ENCODE measurements at places on chromosomes 2 and 18.

DNA sequence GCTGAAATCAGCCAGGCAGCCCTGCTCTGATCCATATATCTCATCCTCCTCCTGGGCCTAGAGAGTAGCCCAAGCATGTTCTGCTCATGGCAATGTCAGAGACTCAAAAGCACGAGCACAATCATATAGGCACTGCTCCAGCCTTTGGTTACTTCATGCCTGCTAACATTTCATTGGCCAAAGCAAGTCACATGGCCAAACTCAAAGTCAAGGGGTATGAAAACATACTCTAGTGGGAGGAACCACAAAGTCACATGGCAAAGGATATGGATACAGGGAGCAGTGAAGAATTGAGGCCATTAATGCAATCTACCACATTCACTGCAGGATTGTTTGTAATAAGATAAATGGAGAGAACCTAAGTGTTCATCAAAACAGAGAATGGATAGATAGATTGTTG is 87.8 kb upstream of the SPATS2L start:
- DNase-seq, result no peak

- no peak for DNase-seq
Measured at GRCh38 chr2:149062531-149062930, 24.0 kb downstream of the LYPD6B start.

GRCh38 chr2:229586012-229586411 is 128.3 kb downstream of the DNER start:
- DNase-seq, result no peak

- DNase-seq, result peak; percentile 91
Measured at GRCh38 chr2:144456680-144457079, 63.2 kb downstream of the ZEB2 start.

DNA sequence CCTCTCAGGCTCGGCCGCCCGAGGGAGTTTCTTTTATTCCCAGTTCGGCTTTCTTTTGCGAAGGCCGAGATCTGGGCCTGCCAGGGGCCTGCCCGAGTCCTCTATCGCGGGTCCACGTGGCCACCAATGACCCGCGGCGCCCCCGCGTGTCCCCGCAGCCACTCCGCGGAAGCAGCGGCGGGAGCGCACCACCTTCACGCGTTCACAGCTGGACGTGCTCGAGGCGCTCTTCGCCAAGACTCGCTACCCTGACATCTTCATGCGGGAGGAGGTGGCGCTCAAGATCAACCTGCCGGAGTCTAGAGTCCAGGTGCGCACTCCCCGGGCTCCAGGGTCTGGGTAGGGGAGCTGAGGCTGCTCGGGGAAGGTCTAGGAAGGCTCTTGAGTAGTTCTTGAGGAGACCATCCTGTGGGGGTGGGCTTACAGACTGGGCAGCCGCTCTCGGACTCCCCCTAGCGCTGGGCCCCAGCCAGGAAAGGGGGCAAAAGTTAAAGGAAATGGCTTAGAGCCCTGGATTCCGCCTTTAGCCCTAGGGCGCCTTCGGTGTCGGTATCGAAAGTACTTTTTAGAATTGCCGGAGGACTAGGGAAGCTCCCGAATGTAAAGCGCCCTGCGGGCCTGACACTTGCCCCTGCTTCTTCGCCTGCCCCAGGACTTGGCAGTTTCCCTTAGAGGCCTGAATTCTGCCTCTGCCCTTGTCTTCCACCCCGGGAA is 3.4 kb downstream of the OTX1 start:
- no peak for DNase-seq

DNA sequence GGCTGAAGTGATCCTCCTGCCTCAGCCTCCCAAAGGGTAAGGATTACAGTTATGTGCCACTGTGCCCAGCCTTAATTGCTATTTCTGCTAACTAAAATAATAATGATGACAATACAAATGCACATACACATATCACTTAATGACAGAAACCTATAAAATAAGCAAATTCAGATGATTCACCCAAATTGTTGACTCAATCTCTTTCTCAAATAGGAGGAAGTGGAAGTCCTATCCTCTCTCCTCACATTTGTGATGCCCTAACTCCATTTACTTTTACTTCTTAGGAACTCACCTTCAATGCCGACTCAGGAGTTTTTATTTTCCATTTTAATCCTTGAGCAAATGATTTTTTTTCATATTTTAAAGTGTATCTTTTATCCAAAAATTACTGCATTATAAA is 24.5 kb upstream of the RAPH1 start:
- no peak for DNase-seq

DNA sequence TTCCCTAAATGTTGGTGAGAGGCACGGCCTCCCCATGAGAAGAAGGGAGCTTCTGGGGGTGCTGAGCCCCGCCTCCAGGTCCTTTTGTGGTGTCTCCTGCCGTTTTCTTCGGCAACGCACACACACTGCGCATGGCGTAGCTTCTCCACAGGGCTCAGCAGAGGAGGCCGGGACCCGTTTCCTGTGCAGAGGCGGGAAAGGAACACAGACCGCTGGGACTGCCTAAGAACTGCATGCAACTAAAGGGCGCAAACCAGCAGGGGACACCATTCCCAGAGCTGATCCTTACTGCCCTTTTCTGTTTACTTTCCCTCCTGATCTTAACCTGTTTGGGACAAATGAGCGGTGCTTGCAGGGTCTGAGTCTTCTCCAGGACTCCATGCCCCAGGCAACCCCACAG is 90.3 kb upstream of the CAPN13 start:
- no peak for DNase-seq

- DNase-seq, result no peak
Measured at GRCh38 chr2:173690349-173690748, 274.8 kb downstream of the SP3 start.

GRCh38 chr2:8458503-8459459 is 223.1 kb upstream of the ID2 start:
- no peak for DNase-seq

DNA sequence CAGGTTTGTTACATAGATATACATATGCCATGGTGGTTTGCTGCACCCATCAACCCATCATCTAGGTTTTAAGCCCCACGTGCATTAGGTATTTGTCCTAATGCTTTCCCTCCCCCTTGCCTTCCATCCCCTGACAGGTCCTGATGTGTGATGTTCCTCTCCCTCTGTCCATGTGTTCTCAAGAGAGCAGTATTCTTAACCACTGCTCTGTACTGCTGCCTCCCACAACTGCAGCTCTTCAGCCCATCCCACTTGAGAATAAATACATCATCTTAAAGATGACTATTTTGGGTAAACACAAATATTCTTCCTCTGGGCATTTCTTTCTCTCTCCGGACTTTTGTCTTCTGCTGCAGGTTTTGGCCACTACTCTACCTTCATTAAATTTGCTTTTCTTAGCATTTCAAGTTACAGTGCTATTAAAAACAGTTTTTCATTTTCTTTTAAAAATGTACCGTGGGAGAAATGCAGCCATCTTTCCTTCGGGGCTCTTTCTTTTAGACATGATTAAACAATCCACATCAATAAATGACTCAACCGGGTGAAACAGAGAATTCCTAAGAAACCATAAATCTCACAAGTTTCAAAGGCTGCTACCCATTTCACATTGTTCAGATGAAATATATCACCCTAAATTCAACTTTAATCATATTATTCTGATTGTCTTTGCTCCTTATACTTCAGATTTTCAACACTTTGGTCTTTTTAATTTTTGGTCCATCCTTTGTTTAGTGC is 323.4 kb downstream of the GALNT13 start:
- no peak for DNase-seq

DNA sequence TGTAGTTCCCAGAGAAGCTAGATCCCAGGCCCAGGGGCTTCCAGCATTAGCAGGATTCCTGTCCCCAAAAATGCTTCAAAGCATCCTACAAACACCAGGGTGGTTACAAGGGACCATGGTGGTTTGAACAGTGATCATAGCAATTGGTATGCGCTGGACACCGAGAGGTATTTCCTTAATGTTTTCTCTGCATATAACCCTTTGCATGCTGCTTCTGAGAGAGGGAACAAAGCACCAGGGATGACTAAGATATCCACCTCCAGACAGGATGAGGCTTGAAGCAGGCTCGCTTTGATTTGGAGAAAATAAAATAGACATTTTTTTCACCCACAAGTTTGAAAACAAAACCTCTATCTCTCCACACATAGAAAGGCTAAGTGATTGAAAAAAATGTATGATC is 50.5 kb upstream of the TSPYL6 start:
- DNase-seq, result no peak

GRCh38 chr2:19349911-19350677 is 8.3 kb downstream of the OSR1 start:
- DNase-seq, result no peak

DNA sequence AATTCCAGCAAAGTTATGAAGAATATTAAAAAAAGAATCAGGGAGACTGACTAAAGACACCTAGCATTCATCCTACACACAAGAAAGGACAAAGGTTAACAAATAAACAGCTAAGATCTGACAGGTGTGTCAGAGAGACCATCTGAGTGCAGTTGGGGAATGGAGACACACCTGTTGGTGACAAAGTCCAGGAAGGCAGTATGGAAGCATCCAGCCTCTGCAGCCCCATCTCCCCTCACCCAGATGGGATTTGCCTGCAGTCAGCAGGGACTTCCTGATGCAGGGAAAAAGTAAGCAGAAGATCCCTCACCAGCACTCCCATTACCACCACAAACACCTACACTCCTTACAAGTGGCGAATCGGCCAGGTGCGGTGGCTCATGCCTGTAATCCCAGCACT is 37.9 kb downstream of the USP34 start:
- no peak for DNase-seq

DNA sequence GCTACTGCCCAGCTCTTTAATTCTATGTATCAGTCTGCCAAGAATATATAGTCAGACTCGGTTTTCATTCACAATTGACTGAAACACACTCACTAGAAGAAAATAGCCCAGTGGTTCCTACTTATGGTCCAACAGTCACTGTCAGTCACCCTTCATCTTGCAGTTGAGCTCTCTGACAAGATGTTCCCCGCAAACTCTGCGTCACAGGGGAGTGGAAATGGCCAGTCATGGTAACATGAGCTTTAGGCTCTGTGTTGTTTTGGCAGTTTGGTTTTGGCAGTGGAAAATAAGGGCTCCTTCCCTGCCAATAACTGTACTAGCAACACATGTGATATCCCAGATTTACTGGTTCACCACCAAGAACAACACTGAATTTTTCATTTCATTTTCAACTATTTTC is 122.5 kb downstream of the PRPF40A start:
- DNase-seq, result no peak

DNA sequence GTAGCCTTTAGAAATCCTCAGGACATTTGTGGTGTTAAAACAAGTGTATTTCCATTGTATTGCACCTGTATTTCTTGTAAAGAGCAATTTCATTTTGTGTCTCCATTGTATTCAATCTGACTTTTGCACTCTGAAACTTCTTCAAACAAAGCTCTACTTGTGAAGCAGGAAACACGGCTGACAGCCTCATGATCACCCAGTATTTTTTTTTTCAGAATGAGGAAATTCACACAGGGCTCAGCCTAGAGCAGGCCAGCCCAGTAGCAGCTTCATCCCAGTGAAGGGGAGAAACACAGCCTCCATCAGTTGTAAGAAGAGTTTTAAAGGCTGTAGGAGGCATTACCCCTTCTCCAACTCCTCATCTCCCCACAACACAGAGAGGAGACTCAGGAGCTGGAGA is 175.9 kb upstream of the KLHL29 start:
- DNase-seq, result no peak

DNA sequence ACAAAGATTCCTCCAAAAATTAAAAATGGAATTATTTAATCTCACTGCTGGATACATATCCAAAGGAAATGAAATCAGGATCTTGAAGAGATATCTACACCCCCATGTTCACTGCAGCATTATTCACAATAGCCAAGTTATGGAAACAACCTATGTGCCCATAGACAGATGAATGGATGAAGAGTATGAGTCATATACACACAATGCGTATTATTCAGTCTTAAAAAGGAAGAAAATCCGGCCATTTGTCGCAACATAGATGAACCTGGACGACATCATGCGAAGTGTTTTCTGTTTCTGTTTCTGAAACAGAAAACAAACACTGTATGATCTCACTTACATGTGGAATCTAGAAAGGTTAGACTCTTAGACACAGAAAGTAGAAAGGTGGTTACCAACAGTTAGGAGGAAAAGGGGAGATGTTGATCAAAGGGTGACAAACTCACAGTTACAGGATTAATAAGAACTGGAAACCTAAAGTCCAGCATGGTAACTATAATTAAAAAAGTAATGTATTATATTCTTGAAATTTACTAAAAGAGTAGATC is 87.8 kb upstream of the ERBB4 start:
- no peak for DNase-seq

- DNase-seq, result no peak
Measured at GRCh38 chr2:160570376-160570775, 76.8 kb upstream of the RBMS1 start.

DNA sequence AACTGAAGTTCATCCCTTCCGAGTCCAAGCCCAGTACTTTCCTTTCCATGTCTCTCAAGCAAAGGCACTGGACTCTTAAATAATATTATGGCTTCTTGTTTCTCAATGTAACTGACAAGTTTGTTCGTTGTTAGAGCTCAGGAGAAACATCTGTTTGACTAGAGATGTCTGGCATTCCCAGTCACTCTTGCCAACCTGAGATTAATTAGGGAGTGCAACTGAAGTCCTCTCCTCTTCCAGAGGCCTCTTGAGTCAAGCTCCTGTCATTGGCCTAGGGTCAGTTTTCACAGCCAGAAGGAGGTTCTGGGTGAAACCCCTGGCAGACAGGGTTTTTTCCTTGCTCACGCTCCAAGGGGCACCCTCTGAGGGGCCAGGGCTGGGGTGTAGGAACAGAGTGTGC is 196.1 kb downstream of the AGPS start:
- DNase-seq, result no peak

GRCh38 chr2:166563894-166564293 is 69.8 kb upstream of the SCN7A start:
- no peak for DNase-seq

DNA sequence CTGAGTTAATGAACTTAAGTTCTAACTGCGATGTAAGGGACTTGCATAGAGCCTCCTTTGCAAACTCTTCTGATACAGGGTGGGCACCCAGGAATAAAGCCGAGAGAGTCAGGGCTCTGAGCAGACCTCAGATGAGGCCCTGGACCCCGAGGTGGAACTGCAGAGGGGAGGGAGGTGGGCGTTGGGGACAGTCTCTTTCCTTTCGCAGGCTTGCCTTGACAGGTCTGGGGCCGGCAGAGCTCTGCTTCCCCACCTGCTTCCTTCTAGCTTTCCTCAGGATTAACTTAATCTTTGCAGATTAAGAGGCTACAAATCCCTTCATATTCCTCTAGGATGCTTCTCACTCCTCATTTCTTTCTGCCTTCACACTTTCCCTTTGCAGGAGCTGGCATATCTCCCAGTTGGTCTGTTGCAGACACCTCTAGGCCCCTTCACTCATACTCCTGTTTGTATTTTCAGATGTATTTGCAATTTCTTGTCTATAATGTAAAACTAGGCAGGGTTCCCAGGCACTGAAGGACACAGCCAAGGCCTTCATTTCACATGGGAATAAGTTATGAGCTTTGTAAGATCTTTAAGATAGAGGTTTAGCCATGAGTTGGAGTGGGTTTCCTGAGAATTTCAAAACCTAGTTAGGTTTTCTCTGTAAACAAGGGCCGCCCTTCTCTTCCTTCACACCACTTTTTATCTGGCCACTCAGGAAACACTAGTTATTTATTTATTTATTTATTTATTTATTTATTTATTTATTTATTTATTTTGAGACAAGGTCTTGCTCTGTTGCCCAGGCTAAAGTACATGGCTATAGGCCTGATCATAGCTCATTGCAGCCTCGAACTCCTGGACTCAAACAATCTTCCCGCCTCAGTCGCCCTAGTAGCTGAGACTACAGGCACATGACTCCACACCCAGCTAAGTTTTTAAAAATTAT is 70.9 kb downstream of the MTCL1 start:
- no peak for DNase-seq

All from HFFc6 (cell line).